H1 (cell line): ENCODE measurements at places on chromosomes 2 and 18.

- peak; percentile 27 for DNase-seq
These were observed 31.9 kb downstream of the CNGA3 start for GRCh38 chr2:98378196-98378595.

DNA sequence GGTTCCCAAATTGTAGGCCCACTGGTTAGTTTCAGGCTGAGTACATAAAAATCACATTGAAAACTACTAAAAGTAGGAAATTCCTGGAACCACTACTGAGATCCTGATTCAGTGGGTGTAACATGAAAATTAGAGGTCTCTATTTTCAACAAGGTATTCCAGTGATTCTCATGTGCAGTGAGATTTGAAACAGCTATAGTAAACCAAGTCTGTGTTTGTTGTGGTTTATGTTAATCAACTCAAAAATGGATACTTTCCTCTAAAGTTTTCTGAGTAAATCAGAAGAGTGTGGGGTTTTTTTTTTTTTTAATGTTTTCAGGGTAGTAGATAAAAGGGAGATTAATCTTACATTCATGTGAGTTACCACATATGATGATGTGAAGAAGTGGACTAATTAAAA is 42.4 kb upstream of the LIMS1 start:
- no peak for DNase-seq

- DNase-seq, result no peak
These were observed 34.8 kb upstream of the IHH start for GRCh38 chr2:219095406-219095935.

DNA sequence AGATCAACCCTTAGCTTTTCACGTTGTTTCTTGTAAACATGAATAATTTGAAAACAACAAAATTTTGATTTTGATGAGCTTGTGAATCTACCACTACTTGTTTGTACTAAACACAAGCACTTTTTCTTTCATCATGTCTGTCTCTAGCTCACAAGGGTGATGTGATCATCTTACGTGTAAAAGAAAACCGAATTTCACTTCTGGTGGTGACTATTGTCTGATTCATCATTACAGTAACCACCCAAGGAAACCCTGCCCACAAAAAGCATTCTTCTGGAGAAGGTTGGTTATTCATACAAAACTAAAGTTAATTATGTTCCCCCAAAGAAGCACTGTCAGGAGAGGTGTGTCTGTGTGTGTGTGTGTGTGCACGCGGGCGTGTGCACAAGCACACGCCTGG is 285.4 kb downstream of the ZNF516 start:
- DNase-seq, result no peak

DNA sequence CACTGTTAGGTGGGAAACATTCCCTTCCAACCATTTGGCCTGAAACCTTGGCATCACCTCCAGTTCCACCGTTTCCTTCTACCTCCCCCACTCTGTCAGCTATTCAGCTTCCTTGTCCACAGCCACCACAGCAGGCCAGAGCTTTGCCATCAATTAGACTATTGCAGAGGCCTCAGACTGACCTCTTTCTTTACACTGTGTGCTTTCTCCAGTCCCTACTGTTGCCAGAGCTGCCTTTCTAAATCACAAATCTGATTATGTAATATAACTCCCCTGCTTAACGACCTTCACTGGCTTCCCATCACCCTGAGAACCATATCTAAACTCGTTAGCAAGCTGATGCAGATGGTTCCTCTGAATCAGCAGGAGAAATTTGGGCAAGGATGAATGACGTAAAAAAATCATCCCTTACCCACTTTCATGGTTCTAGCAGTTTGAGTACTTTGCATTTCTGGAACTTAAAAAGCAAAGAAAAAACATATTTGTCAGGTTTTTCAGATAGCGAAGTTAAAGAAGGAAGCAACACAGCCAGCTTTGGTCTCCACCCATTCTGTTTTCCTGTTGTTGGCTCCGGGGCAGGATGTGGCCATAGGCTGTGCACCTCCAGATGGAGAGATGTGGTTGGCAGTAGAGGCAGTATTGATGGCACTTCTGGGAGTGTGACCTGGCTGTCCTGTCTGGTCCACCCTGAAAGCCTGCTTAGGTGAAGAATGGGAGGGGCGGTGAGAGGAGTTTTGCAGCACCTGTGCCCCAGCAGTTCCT is 422.1 kb downstream of the PARD3B start:
- DNase-seq, result no peak

DNA sequence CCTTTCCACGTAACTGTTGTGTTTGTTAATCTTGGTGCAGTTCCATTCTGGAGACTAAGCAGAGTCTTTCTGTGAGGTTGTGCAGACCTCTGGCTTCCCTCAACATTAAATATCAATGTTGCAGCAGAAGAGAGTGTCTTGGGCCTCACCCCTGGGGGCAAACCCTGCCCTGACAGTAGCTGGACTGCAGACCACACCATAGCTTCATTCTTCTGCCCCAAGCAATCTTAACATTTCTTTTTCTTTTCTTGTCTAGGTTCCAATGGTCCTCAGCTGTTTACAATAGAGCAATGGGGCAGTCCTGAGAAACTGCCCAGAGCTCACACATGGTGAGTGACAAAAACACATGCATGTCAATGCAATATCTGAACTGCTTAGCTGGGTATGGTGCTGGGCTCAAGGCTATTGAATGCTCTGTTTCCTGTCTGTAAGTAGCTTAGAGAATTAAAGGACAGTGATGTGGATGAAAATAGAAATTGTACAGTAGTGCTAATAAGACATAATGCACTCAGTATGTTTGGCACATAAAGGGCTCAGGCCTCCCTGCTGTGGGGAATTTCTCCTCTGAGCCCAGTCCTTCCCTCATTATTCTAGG is 237.6 kb downstream of the ALPK2 start:
- no peak for DNase-seq

DNA sequence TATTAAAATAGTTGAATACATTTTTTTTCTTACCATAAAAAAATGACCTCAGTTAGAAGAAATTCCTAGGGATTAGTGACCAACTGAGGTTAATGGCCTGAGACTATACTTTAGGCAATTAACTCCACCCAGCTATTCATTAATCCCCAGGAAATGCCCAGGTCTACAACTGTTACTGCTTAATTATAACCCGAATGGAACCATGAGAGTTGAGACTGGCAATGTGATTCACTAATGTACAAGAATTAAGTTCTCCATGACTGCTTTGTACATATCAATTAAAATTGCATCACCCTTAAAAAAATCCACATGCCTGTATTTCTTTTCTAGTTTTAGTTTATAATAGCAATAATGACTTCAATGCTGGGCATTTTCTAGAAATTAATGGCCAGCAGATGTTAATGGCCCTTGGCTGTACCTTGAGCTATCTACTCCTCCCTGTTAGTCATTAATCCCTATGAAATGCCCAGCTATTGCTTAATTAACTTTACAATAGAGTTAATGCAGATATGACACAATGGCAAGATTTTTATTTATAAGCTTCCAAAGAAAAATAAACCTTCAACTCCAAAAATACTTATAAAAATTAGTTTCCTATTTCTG is 44.1 kb downstream of the ERBB4 start:
- DNase-seq, result no peak

DNA sequence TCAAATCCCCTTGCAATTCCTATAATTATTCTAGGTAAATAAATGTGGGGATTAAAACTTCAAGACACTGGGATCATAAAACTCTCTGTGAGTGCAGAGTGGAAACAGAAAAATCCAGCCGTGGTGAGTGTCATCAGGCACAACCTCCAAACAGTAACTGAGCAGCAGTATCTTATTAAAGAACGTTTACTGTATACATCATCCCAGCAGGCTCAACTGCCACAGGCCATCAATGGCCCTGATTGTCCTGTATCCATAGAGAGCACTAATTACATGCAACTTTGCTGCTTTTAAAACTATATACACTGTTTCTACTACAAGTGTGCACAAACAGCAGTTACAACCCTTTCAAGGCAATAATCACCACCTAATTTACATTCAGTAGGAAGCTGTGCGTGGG is 23.9 kb downstream of the GAREM1 start:
- no peak for DNase-seq

DNA sequence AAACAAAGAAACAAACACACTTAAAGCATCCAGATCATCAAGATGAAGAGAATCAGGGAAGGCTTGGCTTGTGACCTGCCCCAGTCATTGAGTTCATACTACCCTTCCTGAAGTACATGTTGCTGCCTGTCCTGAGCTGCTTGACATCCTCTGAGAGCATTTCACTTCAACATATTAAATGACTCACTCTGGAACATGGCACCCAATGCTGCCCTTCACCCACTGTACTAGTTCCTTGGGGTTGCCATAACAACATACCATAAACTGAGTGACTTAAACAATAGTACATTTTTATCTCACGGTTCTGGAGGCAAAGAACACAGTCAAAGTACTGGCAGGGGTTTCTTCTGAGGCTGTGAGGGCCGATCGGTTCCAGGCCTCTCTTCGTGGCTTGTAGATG is 371.3 kb downstream of the RNF144A start:
- no peak for DNase-seq

GRCh38 chr2:119011162-119011909 is 69.3 kb downstream of the MARCO start:
- peak; percentile 21 for DNase-seq

DNA sequence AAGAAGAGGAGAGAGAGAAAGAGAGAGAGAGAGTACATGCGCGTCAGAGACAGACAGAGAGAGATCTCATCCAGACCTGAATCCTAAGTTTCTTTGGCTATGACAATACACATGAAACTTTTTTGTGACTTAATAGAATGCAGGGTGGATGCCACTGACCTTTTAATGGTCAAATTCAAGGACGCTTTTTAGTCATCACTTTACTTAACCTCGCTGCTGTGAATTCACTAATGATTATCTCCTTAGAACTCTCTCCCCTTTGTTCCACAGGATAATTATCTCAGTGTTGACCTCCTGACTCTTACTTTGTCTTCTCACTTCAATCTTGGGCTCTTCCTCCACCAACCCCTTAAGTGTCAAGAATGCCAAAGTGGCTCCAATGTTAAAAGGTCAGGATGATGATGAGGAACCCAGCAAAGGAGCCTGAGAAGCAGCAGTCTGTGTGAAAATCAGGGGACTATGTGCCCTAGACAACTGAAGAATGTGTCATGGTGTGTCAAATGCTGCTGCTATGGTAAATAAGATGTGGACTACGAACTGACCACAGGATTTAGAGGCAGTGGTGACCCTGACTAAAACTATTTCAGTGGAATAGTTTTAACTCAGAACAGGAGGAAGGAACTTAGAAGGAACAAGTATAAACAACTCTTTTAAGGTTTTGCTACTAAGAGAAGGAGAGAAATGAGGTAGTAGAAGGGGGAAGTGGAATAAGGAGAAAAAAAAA is 382.1 kb downstream of the ZEB2 start:
- no peak for DNase-seq

DNA sequence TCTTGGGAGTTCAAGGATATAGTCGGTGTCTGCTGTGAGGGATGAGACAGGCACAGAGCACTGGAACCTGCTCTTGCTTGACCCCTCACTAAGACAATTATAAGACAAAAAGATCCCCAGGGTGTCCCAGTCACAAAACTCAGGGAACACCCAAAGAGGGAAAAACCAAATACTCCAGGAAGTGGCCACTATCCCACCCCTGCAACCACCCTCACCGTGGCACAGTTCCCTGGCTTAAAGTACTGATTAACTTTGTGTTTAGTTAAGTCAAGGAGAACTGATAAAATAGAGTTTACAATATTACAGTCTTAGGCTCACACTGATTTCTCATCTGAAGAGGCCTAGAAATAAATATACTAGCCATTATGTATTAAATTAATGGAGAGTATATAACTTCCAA is 13.5 kb downstream of the IL36B start:
- DNase-seq, result no peak

- DNase-seq, result no peak
These were observed 78.5 kb upstream of the GPC1 start for GRCh38 chr2:240356700-240357640.

- no peak for DNase-seq
These were observed 499 bp upstream of the LMAN1 start for GRCh38 chr18:59359576-59359952.

GRCh38 chr2:86309966-86310365 is 27.5 kb downstream of the REEP1 start:
- no peak for DNase-seq

DNA sequence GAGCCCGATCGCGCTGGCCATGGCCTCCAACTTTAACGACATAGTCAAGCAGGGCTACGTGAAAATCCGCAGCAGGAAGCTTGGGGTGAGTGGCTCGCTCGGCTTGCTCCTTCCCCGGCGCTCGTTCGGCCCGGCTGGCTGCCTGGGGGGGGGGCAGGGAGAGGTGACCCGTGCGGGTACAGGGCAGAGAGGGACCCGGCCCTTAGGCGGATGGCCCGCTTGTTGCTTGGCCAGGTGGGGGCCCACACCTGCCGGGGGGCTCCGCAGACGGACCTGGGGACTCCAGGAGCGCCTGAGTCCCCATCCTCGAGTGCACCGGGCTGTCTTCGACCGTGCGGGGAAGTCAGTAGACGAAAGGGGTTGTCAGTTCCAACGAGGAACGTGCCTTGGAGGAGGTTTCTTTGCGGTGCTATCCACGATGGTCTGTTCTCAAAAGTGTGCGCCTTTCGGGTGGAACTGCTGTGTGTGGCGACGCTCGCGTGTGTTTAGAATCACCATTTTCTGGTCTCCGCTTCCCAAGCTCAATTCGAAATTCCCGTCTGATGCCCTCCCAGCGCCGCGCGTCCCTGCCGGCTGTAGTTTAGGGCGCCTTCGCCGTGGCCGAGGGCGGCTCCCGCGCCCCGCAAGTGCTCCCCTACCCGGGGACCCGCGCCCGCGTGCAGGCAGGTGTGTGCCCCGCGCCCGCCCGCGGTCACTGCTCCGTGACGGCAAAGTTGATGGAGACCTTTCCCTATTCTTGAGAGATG is 711 bp downstream of the DOK6 start:
- no peak for DNase-seq

DNA sequence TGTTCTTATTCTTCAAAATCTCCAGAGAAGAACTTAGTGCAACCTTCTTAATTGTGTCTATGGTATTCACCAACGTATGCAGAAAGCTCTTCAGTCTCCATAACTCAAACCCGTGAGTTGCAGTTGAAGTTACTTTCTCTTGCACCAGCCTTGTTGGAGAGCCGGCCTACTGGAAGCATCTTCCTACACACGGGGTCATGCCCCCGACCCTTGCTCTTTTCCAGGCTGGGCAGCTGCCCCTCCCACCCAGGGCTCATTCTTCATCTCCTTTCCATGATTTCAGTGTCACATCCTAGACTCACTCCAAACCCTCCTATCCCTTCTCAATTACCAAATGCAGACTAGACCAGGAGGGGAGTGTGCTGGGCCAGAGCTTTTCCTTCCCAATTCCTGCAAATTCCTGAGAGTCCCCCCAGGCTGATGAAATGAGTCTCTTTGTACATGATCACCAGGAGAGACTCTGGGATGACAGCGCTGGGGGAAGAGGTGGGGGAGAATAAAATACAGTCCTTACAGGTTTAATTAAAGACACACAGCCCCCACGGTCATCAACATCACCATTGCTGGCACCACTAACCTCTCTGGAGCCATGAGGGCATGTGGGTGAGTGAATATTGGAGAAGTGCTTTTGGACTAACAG is 75.3 kb downstream of the COLEC12 start:
- DNase-seq, result no peak

GRCh38 chr18:63681449-63682340 is 20.0 kb upstream of the SERPINB3 start:
- no peak for DNase-seq
